Femur (tissue), 1 donor: ENCODE measurements at places on chromosomes 4 and X.
A peak's percentile ranks its signal among the peaks of the same experiment; 100 is the strongest.

- no peak for DNase-seq
Observed at GRCh38 chr4:177118596-177118995, 191.1 kb upstream of the NEIL3 start.

GRCh38 chrX:39816871-39817731 is 280.7 kb downstream of the BCOR start:
- no peak for DNase-seq

DNA sequence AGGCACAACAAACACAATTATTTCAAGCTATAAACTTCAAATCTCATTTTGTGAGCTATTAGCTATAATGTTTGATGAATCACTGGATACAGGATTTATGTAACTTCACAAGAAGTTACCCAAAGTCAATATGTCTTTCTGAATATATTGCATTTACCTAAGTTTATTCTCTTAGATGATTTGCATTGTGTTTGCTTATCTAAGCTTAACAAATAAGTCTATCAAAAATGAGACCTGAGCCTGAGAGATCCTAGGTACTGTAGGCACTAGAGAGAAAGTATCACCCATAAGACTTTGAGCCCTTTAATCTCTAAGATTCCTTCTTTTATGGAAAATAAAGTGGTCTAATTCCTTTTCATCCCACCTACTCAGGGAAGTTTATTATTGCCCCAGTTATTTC is 178.2 kb downstream of the NAF1 start:
- DNase-seq, result no peak

GRCh38 chr4:7559741-7560395 is 125.1 kb upstream of the PSAPL1 start:
- no peak for DNase-seq

DNA sequence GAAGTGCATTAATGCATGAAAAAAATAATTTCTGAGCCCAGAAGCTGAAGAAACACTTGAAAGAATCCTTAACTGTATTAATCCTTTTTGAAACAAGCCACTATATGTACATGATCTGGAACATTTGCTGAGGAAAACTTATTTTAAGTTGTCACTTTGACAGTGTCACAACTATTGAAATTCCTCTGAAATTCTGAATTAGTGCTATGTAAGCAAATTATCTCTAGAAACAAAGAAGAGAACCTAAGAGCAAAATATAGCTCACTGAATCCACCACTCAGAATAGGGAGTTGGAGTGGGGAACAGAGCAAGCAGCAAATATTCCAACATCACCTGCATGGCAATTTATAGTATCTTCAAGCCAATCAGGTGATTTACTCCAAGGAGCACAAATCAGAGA is 34.6 kb upstream of the FAM47C start:
- no peak for DNase-seq

GRCh38 chrX:84064814-84065213 is 123.2 kb downstream of the RPS6KA6 start:
- no peak for DNase-seq

GRCh38 chr4:95215043-95215442 is 333.7 kb downstream of the UNC5C start:
- no peak for DNase-seq

- DNase-seq, result no peak
Observed at GRCh38 chr4:166174717-166175490, 301.9 kb downstream of the TLL1 start.

GRCh38 chrX:49838374-49838773 is 9.3 kb downstream of the PAGE4 start:
- peak; percentile 24 for DNase-seq

GRCh38 chr4:78166622-78167021 is 109.5 kb downstream of the FRAS1 start:
- DNase-seq, result no peak

- DNase-seq, result no peak
Observed at GRCh38 chr4:138405934-138406567, 163.9 kb upstream of the SLC7A11 start.

- peak; percentile 43 for DNase-seq
Observed at GRCh38 chr4:72410158-72410557, 158.9 kb downstream of the ADAMTS3 start.

DNA sequence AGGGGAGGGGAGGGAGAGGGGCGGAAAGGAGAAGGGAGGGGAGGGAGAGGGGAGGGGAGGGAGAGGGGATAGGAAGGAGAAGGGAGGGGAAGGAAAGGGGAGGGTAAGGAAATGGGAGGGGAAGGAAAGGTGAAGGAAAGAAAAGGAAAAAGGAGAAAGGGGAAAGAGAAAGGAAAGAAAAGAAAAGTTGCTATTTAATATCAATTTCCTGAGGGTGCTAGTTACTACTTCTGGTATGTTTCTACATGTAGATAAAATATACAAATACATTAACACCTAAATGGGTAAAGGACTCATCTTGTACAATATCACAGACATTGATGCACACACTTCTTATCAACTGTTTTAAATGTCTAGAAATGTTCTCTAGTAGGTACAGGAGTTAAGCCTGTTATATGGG is 22.6 kb downstream of the ANXA5 start:
- no peak for DNase-seq

DNA sequence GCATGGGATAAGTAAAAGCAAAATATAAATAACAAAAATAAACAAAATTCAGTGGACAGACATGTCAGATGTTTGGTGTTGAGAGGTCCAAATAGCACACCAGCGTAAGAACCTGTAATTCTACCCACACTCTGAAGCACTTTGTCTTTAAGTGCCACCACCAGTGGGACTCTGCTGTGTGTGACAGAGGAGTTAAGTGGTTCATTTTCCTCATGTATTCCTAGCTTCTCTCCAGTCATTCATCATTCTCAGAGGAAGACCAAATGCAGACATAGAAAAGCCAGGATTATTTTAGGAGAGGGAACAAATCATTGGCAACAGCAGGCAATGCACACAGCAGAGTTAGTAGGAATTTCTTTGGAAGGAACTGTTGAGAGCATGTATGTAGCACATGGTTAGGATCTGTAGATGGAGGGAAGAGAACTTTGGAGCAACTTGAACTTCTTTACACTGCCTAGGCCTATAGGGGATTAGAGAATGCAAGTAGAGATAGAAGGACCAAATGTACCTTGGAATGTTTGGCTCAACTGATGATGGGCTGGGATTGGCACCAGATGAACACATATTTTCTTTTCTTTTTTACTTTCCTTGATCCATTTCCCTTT is 43.0 kb upstream of the ARHGAP24 start:
- no peak for DNase-seq

DNA sequence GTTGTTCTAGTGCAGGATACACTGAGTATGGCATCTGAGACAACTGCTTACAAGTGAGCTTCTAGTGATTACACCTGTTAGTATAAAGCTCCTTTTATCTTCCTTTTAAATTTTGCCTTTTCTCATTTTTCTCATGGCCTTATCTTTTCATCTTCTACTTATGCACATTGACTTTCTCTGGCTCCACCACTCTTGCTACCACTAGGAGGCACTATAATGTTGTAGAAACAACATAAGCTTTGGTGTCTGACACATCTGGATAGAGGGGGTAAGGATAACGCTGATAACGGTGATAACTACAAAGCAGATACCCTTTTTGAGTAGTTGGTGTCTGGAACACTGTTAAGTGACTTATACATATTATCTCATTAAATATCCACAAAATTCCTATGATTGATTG is 187.4 kb upstream of the TEX13C start:
- no peak for DNase-seq

- no peak for DNase-seq
Observed at GRCh38 chrX:68945081-68945602, 116.3 kb downstream of the EFNB1 start.

DNA sequence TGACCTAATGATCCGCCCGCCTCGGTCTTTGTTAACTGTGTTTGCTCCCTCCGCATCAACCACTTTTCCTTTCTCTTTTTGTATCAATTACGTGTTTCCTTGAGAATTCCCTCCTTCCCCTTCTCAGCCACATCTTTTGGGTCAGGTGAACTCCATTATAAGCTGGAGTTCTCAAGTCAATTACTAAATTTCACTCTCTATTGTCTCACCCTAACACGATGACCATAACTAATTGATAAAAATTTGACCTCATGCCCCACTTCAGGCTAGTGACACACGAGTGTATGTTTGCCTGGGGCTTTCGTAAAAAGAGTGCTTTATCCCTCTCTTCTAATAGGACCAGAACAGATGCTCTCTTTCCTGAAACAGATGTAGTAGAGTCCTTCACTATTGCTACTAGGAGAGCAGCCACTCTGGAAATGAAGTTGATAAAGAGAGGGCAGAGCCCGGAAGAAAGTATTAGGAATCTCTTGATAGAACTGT is 403.6 kb upstream of the ANXA10 start:
- no peak for DNase-seq

GRCh38 chr4:141642711-141643110 is 6.3 kb downstream of the IL15 start:
- DNase-seq, result no peak

DNA sequence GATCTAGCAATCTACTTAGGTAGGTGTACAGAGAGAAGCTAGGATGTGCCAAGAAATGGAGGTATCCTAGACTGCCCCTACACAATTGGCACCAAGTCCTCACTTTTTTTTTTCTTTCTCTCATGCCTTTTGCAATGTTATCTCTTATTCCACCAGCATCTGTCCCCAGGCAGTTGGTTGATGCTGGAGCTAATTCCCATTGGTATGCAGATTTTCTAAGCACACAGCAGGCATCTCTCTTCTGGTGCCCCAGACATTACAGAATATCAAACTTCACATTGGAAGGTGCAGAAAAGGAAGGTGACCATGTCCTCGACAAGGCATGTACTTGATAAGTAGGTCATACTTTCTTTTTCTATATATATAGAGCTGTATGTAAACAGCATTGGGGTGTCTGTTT is 21.6 kb downstream of the LUZP4 start:
- no peak for DNase-seq

- no peak for DNase-seq
Observed at GRCh38 chr4:41145571-41146078, 68.7 kb downstream of the APBB2 start.

DNA sequence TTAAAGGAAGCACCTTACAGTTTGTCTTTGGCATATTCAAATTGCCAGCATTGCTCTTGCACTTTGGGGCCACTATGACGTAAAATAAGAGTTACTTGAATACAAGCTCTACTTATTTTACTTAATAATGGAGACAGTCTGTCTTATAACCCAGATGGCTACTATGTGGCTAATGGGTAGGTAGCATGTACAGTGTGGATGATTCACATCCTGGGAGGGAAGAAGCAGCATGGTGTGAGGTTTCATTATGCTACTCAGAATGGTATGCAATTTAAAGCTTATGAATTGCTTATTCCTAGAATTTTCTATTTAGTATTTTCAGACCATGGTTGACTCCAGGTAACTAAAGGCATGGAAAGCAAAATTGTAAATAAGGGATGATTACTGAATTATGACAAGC is 761.8 kb upstream of the ATOH1 start:
- DNase-seq, result no peak

DNA sequence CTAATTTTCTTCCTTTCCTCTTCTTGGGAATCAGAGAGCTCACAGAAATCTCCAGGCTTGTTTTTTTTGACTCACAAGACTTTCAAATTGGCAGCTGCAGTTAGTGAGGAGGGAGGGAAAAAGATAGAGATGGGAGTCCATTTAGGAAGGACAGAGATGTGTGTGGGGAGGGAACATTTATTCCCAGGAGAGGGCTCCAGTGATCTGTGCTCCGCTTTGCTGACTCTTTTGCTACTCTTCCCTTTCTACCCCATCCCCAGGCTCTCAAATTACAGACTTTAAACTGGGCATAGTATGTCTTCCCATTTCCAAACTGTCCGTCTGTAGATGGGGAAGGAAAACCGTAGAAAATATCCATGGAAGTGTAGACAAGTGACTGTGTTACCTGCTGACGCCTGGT is 39.1 kb upstream of the UCP1 start:
- no peak for DNase-seq

- no peak for DNase-seq
Observed at GRCh38 chrX:24594501-24594900, 52.6 kb downstream of the PCYT1B start.

DNA sequence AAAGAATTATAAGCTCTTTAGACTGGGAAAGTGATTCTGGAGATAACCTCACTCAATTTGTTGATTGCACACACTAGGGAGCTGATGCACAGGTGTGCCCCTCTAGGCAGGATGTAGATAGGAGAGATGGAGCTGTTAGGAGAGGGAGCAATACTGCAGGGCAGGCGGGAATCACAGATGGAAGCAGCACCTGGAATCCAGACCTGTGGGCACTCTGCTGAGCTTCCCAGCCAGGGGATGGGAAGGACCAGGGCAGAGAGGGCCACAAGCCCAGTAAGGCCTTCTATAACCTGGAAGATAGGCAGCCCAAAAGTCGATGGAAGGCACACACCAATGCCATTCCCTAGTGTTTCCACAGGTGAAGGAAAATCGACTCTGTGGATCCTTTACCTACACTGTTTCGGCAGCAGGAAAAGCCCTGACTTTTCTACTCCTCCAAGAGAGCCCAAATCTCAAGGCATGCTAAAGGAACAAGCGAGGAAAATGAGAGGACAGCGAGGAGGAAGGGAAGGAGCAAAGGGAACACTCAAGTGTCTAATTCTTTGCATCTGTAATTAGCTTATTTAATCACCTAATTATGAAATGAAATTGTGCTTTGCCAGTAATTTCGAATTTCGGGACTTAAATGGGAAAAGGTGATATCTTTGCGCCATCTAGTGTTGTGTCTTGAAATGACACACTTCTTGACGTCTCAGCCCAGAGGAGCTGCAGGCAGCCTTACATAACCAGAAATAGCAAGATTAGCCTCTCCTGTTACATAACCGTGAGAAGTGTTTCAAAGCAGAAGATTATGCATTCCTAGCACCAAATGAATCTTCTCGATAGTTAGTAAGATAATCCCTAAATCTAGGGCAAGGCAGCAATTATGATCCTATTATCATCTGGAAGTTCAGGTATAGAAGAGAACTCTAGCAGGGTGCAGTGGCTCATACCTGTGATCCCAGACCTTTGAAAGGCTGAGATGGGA is 31.0 kb upstream of the TLR3 start:
- peak; percentile 48 for DNase-seq

- DNase-seq, result no peak
Observed at GRCh38 chr4:81745050-81745449, 273.3 kb upstream of the RASGEF1B start.

DNA sequence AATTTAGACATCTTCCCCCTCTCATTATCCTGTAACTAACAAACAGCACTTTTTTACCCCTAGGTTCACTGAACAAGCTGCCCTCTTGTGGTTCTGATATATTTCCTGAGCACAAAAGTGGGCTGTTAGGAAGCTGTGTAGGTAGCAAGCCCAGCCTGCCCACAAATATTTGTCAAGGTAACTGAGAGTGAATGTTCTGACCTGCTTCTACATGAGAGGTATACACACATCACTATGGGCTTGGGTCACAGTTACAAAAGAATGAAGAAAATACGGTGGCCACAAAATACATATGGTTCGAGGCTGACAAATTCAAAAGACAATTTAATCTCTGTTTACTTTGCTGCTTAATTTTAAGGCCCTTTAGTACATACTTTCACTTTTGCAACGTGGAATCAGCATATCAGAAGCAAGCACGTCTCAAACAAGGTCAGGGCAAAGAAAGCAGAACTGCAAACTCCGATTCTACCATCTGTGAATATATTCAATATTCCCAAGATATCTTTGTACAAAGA is 78.7 kb downstream of the RBM47 start:
- DNase-seq, result no peak

GRCh38 chrX:13676885-13677284 is 12.0 kb upstream of the RAB9A start:
- DNase-seq, result no peak

GRCh38 chr4:5881340-5881739 is 11.5 kb downstream of the CRMP1 start:
- DNase-seq, result no peak

GRCh38 chr4:175176710-175177109 is 258.6 kb downstream of the ADAM29 start:
- no peak for DNase-seq

- no peak for DNase-seq
Observed at GRCh38 chr4:128715616-128716015, 93.9 kb upstream of the JADE1 start.
